ENCODE measurements at places on chromosomes 3 and 15.

DNA sequence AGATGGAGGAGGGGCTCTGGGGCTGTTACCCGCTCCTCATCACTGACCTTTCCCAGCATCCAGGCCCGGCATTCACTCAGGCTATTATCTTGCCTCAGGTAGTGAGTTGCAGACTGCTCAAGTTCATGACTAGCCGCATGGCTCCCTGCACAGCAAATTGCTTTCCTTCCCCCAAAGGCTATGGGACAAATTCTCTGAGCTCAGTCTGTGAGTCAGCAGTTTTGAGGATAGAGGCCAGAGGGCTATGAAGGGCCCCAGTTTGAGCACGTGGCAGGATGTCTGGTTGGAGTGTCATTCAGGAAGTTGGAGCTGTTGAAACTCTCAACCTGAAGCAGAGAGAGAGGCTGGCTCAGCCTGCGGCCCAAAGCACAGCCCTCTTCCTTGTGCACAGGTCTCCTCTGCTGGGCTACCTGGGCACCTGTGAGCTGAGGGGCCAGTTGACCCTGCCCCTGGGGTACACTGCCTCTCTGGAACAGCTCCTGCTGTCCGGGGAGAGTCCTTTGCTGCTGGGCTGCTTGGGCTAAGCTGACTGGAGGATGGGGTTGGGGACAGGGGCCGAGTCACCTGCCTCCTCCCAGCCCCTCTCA lies 7.9 kb downstream of the FAH start:
- no peak for DNase-seq

DNA sequence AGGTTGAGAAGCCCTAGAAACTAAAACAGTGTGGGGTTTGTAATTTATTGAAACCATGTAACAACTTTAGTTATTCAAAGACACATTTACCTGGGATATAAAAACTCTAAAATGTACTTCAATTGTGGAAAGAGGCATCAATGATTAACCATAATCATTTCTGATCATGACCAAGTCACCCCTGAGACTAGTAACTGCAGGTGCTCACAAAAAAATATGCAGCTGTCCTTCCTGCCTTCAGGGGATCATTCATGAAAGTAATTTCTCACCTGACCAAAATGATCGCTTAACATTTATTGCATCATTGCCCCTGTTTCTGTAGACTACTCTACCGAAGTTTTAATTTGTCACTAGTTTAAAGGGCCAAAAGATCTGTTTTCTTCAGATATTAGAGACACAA lies 9.0 kb downstream of the ACP3 start:
- DNase-seq: no peak

GRCh38 chr15:63979262-63979793 lies 67.0 kb downstream of the DAPK2 start:
- DNase-seq: no peak

GRCh38 chr3:106338582-106339214 lies 469.9 kb upstream of the CBLB start:
- DNase-seq: no peak

- DNase-seq: no peak
Measured at GRCh38 chr3:100006570-100007271, 107.6 kb downstream of the FILIP1L start.

- DNase-seq: no peak
Measured at GRCh38 chr3:14371573-14372474, 30.6 kb upstream of the SLC6A6 start.

- DNase-seq: no peak
Measured at GRCh38 chr15:72281713-72282112, 9.4 kb upstream of the PARP6 start.

DNA sequence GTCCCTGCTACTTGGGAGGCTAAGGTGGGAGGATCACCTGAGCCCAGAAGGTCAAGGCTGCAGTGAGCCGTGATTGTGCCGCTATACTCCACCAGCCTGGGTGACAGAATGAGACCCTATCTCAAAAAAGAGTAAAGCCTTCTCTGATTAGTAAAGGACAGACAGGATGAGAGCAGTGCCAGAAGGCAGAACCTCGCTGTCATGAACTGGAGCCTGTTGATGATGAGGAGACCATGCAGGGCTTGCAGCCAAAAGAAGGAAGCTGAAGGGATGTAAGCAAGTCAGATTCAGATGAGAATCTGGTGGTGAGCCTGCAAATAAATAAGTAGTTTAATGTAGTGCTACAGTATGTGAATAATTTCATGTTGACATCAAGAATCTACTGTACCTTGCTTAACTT lies 52.8 kb downstream of the USP50 start:
- no peak for DNase-seq

DNA sequence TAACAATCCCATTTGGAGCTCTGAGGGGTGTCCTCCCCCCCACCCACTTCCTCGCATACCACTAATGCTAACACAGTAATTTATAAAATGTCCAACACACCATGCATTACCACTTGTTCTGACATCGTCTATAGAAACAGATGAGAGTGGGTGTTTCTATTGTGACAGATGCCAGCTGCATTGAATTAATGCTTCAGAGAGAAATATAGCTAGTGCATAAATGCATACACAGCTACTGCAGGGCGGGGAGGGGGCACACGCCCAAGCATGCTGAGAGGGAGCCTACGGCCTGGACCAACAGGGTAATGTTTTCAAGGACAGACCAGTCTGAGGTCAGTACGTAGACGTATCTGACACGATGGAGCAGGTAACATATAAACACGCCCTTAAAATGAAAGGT lies 106.0 kb upstream of the FEZF2 start:
- DNase-seq: no peak

DNA sequence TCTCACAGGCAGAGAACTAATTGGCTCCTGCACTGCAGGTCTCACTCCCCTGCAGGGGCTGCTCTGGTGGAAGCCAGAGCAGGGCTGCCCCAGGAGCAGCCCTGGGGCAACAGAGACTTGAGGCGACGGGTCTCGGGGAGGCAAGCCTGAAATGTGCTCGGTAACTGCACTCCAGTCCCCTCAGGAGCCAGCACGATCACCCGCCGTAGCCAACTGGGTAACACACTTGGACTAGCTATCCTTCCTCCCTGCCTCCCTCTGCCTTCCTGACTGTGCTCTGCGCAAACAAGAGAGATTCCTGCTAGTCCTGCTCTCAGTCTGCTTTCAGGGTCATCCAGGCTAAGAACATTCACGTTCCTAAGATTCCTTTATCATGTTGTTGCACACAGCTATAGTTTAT lies 140.7 kb upstream of the NSMCE3 start:
- no peak for DNase-seq

DNA sequence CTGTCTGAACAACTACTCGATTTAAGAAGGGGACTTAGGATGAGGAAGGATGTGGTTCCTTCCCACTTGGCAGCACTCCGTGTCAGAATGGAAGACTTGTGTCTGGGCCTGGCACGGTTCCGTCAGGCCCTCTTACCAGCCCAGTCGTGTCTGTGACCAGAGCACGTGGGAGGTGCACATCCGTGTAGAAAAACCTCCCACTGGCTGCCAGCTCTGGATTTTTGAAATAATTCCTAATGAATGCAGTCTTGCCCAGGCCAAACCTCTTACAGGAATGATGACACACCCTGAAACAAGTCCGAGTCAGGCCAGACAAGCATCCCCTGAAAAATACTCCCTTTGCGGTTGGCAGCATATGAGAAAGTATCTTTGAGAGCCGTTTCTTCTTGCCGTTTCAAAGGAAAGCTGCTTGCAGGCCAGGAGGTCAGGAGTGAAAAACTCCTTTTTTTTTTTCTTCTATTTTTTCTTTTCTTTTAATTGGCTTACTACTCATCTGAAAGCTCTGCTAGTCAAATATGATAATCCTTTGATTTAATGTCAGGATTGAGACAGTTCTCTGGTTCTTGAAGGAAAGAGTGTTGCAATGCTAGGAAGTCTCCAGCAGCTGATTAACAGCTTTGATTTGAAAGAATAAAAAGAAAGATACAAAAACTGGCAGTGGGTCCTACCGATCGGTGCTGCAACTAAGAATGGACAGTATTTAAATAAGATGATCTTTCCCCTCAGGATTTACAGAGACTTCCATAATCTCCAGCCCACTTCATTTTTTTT lies 19.8 kb downstream of the IL1RAP start:
- no peak for DNase-seq

- no peak for DNase-seq
Measured at GRCh38 chr15:32856753-32857152, 138.9 kb downstream of the GREM1 start.

GRCh38 chr15:58590236-58590635 lies 158.4 kb downstream of the LIPC start:
- no peak for DNase-seq

DNA sequence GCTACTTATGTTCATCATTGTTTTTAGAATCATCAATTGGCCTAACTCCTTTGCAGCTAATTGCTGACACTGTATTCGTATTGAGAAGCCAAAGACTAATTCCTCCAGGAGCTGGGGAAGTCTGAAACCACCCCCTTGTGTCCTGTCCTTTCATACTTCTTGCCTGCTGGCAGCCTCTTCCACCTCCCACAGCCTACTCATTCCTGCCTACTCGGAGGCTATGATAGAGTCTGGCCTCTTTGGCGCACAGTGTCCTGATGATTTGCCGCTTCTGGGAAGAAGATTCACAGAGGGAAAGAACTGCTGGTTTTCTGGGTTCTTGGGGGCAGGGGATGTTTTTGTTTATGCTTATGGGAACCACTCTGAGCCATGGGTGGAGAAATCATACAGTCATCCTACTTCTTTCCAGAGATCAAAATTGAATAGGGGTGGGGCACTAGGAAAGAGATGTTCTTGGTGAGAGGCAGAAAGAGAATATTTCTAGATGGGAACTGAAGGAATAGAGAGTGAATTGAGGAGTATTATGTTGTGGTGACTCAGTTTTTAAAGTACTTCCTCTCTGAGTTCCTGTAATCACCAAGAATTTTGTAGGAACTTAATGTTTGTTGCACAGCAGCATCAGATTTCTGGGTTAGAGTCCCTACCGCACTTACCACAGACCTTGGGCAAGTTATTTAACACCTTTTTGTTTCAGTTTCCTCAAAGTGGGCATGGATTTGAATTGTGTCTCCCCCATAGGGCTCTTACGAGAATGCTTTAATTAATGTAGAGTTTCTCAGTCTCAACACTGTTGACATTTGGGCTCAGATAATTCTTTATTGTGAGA lies 22.1 kb upstream of the SCAANT1 start:
- DNase-seq: no peak

- DNase-seq: no peak
Measured at GRCh38 chr3:9121366-9122001, 128.0 kb downstream of the SRGAP3 start.

- no peak for DNase-seq
Measured at GRCh38 chr3:128033102-128033501, 19.1 kb upstream of the SEC61A1 start.

DNA sequence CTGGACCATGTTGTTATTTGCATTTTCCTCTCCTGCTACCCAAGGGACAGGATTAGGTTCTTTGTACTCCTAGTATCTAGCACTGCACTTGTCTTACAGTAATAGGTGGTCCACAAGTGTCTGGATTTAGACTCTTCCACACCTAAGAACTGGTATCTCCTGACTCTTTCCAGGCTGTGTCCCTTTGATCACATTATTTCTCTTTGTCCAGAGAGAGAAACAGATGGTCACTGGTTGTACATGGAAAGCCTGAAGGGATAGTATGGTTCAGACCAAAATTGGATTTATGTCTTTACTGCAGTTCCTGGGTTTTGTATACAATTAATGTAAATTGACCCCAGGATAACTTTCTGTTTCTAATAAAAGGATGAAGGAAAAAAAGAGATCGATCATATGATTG lies 64.0 kb downstream of the PDE8A start:
- no peak for DNase-seq

GRCh38 chr15:84960391-84961113 lies 21.1 kb upstream of the PDE8A start:
- no peak for DNase-seq

GRCh38 chr3:186529201-186529999 lies 14.8 kb downstream of the CRYGS start:
- DNase-seq: no peak

DNA sequence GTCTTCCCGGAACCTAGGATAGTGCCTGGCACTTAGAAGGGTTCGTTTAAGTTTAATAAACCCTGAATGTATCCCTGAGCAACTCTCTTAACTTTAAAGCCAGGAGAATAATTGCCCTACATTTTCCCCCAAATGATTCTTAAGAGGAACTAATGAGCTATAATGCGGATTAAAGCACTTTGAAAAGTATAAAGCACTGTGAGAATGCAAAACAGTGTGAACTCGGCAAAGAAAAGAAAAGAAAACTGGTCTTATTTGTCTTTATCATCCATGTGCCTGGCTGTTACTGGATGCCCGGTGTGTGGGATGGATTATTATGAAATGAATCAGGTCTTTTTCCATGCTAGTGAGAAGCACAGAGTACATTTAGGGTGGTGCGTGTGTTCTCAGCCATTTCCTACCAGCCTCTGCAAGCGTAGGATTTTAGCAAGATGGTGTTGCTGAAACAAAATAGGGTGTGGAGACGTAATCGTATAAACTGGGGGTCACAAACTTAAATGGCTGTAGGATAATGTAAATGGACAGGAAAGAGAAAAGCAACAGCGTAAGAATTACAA lies 983 bp downstream of the KBTBD12 start:
- DNase-seq: no peak

DNA sequence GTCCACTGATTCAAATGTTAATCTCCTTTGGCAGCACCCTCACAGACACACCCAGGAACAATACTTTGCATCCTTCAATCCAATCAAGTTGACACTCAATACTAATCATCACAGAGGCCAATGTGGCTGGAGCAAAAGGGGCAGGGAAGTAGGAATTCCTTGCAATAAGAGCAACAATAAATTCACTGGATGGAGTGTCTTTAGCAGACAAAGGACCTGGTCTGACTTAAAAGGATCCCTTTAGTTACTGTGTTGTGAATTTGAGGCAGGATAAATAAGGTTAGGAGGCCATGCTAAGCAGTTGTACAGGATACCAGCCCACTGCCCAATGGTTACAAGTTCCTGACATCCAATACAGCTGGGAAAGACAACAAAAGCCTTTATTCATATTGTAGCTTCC lies 12.3 kb upstream of the GFM1 start:
- DNase-seq: no peak

GRCh38 chr3:140595295-140595694 lies 82.6 kb upstream of the TRIM42 start:
- DNase-seq: no peak

DNA sequence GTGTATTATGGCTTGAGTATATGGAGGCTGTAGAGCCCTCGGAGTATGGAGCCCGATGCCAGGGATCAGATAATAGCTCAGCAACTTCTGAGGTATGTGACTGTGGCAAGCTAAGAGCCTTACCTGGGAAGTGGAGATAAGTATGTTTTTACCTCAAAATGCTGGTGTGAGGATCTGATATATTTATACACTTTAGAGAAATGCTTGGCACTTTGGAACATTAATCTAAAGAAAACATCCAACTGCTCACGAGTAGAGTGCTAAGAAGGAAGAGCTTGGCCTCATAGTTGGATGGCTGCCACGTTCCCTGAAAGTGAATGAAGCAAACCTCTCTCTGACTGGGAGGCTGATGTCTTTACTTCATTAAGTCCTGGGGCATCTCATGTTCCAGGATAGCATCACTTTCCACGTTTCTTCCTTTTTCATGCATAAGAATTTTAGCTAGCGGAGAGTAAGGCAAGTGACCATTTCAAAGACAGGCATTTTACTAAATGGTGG lies 58.9 kb upstream of the GOLGA8J start:
- DNase-seq: no peak

- DNase-seq: no peak
Measured at GRCh38 chr3:126356373-126357264, 589 bp downstream of the KLF15 start.

All from stimulated activated CD8-positive, alpha-beta memory T cell treated with anti-CD3 and anti-CD28 coated beads, Interleukin-4, amount 100 ng/mL, for 24 hours (primary cell).